NCI-H187 (cell line): ENCODE measurements at places on chromosomes 13 and 19.

DNA sequence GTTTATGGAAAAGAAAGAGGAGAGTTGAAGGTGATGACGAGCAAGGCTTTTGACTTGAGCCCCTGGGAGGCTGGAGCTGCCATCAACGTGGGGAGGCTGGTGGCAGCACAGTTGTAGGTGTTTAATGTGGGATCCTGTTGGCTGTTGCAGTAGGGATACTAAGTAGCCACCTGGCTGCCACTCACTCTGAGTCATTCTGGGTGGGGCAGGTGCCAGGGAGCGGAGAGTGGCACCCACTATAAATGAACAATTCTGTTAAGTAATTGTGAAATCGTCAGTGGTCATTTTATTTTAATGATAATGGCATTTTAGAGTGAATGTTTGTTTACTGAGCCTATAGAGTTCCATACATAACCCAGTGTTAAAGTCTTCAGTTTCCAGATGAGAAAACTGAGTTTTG, 9.8 kb downstream of the ZNF317 start:
- DNase-seq, result no peak

DNA sequence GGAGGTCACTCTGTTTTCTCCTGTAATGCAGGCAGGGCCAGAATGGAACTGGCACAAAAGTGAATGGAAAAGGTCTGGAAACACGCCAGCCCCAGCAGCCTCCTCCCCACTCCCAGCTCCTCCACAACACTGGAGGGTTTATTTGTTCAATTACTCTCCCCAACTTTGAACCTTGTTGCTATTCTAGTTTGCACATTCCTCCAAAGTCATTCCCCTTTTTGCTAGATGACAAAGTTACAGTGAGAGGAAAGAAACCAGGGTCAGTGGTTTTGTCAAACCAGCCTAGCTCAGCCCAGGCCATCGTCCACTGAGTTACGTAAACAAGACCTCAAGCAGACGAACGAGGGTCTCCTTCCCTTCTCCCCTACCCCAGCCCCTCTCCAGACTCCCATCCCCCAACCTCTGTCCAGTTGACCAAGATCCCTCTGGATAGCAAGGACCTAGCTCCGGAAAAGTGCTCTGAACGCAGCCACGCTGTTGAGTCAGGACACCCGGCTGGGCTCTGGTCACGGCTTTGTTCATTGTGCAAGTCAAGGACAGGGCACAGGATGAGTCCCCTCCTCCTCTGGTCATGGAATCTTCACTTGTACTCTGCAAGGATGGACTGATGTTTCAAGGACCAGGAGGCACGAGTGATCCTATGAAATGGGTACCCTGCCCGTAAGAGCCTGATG, 180.0 kb downstream of the USP12 start:
- no peak for DNase-seq

GRCh38 chr19:3544742-3545668, 6.0 kb downstream of the TEKTIP1 start:
- peak; percentile 35 for DNase-seq

- no peak for DNase-seq
Measured at GRCh38 chr19:2154587-2155075, 3.3 kb upstream of the AP3D1 start.

- DNase-seq, result no peak
Measured at GRCh38 chr19:51571599-51571998, 516 bp downstream of the ZNF175 start.

GRCh38 chr19:28012361-28012760, 1200.6 kb downstream of the UQCRFS1 start:
- DNase-seq, result no peak

DNA sequence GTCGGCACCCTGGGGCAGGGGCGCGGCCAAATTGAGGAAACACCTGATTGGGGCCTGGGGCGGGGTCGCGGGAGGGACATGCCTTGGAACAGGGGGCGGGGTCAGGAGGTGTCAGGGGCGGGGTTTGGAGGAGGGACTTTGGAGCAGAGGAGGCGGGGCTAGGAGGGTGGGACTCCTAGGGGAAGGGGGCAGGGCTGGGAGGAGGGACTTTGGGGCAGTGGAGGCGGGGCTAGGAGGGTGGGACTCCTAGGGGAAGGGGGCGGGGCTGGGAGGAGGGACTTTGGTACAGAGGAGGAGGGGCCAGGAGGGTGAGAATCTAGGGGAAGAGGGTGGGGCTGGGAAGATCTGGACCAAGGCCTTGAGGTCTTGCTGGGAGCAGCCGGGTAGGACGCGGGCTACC, 21.9 kb downstream of the GRIN2D start:
- DNase-seq, result no peak

- no peak for DNase-seq
Measured at GRCh38 chr19:752652-753517, 2.0 kb downstream of the MISP start.

DNA sequence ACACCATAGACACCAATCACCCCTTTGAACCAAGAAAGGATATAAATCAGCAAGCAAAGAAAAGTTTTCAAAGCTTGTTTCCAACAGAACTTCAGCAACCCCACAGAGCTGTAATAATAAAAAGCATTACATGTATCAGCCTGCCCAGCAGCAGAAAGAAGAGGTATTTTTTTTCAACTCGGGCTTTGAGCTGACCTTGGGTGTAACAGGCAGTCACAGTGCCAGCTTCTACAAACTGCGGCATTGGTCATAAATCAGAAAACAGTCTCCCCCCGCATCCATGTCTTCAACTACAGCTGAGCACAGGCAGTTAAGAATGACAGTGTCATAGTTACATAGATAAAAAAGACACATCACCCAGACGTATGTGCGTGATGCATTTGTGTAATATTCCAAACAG, 671.0 kb upstream of the SLITRK1 start:
- DNase-seq, result no peak

GRCh38 chr19:6475321-6476108, 6.1 kb downstream of the DENND1C start:
- no peak for DNase-seq

GRCh38 chr19:38917921-38918491, 6.0 kb upstream of the CCER2 start:
- DNase-seq, result no peak

- no peak for DNase-seq
Measured at GRCh38 chr19:34461375-34462100, 20.0 kb upstream of the WTIP start.

GRCh38 chr13:52348071-52348470, 57.9 kb downstream of the THSD1 start:
- DNase-seq, result no peak

DNA sequence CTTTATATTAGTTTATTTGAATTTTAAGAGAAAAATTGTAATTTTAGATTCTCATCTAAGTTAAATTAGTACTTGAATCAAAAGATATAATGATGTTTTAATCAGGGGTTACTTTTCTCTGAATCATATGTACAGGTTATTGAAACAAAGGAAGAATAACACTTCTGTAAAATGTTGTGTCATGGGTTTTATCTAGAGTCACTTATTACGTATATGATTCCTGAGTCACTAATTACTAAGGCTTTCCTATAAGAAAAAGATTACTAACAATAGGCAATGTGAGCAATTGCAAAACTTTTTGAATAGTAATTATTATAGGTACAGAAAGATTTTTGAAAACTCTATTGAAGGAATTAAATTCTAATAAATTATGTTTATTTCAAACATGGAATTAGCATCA, 99.2 kb upstream of the KLF5 start:
- DNase-seq, result no peak

DNA sequence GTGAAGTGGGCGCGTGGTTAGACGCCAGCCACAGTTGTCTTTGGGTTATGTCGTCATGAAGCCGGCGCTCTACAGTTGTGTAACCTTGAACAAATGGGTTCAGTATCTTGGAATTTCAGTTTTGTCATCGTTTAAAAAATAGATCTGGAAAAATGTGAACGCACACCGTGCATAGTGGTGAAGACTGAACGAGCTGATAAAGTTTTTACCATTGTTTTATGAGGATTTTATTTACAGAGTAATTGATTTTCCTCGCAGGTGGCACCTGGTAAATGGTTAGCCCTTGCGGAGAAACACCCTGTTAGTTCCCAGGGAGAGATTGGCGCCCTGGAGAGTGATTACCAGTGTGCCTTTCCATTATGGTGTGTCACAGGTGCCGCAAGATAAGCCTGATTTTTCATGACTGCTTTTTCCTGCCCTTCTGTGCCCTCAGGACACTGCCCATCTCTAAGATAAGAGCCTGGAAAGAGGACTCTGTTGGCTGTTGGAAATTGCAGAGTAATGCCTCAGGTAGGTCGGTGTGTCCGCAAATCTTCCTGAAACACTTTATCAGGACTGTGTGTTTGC, 577 bp downstream of the ZNF181 start:
- peak; percentile 58 for DNase-seq
